Iris pigment epithelial cell (primary cell): ENCODE measurements at places on chromosomes 16 and 17.

GRCh38 chr16:55349867-55350266 is 25.9 kb downstream of the IRX6 start:
- no peak for DNase-seq

DNA sequence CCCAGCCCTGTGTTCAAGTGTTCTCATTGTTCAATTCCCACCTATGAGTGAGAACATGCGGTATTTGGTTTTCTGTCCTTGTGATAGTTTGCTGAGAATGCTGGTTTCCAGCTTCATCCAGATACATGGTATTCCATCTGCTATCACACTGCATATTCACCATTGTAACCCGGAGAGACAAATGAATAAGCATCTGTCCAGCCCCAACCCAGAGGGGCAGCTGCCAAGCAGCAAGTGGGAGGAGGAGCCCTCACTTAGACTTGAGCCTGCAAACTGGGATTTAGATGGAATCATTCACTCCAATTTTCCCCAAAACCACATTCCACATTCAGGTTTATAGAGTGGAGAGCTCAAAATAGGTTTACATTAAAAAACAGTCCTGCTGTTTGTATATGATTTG is 41.6 kb downstream of the SHISA6 start:
- DNase-seq = no peak

DNA sequence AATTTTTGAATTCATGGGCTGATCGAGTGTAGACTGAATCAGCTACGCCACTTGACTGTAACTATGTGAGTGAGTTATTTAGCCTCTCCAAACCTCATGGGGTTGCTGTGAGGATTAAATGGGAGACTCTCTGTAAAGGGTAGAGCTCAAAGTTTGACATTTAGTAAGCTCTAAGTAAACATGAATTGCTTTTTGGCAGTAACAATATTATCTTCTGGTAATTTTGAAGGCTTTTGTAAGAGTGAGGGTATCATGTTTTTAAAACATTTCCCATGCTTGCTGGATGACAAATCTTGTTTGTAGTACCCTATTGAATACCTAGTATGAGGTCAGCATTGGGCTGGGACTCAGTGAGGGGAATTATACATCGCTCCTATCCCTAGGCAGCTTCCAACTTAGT is 35.3 kb downstream of the MRTFB start:
- DNase-seq = peak; percentile 56

GRCh38 chr16:5633845-5634440 is 536.3 kb upstream of the EEF2KMT start:
- DNase-seq = peak; percentile 24

GRCh38 chr16:73549984-73550631 is 502.2 kb upstream of the ZFHX3 start:
- no peak for DNase-seq

DNA sequence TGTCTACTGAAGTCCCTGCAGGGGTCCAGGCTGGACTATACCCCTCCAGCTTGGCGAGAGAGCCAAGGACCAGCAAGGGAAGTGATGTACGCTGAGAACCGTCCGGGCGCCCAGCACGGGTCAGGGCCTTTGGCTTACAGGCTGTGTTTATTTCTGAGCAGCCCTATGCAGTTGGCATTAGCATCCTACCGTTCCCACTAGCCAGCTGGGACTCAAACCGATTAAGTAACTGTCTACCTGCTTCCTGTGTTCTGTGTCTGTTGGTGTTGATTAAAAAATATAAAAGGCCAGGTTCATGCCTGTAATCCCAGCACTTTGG is 73.8 kb downstream of the CMIP start:
- DNase-seq = no peak

- no peak for DNase-seq
Measured at GRCh38 chr16:75497558-75497957, 2.3 kb upstream of the CHST6 start.

DNA sequence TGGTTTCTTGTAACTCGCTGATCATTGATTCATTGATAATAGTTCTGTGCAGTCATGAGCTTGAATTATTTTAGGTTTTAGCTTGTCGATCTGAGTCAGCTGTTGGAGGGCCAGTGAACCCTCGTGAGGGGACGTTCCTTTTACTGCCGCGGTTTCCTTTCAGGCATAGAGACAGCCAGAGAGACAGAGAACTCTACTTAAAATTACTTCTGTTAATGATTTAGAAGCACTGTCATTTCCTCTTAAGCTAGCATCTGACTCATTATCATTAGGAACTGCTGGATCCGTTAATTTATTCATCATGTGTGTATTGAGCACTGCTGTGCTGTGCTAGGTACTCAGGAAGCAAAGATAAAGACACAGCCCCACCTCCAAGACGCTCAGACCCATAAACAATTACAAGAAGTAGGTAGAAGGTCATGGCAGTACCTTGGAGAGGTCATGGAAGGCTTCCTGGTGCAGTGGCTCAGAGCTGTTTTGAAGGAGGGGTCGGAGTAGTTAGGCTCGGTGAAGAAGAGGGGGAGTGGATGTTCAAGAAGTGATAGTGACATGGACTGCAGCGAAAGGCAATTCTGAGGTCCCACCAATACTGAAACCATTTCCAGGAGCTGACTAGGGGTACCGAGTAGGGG is 3.3 kb downstream of the PGS1 start:
- no peak for DNase-seq

DNA sequence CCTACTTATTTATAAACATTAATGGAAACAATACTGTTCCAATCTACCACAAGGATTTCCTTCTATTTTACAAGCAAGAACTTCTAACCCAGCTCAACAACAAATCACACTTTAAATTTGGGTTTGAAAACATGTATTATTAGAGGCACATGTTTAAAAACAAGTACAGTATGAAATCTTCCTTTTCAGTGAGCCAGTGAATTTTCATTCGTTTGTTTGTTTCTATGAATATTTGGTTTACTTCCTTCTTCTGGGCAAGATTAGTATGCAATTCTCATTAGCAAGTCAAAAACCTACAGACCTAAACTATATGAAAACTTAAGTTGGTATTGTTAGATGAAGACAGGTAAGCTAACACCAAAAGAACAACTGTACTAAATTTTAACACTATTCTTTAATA is 25.7 kb downstream of the SLFN12 start:
- DNase-seq = no peak

DNA sequence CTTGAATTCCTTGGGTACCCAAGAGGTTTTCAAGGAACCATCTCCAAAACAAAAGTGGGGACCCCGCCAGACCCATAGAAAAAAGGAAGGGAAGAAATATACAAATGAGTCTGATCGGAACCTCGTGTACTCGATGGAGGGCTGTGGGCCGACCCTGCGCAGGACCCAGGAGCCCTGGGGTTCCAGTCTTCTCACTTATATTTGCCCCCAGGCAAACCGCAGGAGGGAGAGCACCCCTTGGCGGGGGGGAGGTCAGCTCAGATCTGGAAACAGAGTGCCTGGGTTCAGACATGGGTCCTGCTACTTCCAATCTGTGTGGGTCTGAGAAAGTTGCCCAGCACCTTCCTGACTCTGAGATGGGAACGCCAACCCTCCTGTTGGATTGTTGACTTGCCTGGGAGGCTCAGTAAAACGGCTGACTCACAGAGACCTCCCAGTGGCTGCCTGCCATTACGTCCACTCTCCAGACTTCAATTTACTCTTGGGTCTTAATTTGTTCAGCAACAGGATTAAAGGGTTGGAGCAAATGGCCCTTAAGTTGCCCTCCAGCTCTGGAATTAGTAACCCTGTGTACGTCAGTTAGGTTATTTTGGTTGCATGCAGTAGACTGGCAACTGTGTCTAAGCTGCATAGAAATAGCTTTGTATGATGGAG is 24.9 kb upstream of the CACNG4 start:
- no peak for DNase-seq

DNA sequence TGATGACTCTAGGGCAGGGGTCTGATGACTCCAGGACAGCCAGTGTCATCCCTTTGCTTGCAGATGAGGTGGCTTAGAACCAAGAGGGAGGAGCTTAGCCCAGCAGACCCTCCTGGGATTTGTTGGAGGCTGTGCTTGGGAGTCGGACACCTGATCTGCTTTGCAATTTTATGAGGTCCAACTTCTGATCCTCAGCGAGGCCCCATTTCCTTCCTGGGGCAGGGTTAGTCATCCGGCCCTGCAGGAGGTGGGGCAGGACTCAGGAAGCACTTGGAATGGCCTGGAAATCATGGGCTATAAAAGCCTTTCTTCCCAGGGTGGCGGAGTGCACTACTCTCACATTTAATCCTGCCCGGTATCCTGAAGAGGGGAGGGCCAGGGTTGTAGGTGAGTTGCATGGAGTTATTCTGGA is 168.5 kb downstream of the MSI2 start:
- peak; percentile 63 for DNase-seq

DNA sequence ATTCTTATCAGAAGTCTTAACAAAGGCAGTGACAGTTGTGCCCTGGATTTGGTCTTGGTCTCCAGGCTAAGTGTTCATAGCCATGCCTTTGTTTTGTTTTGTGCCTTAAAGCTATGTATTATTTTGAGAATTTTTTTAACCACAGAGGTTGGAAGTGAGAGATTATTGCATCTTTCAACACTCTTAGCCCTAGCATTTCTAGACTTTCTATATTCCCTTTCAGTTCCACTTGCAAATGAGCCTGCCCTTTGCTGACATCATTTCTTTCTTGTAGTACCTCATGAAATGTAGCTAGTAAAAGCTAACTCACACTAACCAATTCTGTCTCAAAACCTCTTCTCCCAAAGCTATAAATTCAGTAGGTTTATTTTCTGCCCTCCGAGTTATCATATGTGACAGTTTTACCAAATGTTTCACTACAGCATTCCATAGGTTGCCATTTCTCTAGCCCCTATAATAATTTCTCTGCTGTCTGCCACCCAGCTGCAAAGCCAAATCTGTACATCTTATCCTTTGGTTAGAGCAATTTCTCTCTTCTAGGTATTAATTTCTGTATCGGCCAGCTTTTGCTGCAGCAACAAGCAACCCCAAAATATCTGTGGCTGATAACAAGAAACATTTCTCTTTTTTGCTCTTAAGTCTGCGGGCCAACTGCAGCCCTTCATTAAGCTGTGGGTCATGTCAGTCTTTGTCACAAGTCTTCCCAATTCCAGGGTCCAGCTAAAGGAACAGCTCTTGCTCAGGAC is 14.2 kb upstream of the CCL1 start:
- no peak for DNase-seq

DNA sequence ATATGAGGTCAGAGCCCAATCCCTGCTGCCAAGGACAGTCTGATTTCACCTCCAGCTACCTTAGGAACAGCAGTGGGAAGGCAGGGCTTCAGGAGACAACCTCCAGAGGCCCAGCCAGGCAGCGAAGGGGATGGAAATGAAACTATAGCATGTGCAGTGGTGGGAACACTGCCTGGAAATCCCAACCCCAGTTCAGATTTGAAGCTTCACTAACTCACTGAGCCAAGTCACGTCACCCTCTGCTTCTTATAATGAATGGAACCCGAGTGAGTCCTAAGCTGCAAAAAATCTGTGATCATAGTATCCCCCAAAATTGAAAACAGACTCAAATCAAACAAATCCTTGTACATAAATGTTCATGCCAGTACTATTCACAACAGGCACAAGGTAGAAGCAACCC is 36.0 kb upstream of the SLC39A11 start:
- DNase-seq = no peak

DNA sequence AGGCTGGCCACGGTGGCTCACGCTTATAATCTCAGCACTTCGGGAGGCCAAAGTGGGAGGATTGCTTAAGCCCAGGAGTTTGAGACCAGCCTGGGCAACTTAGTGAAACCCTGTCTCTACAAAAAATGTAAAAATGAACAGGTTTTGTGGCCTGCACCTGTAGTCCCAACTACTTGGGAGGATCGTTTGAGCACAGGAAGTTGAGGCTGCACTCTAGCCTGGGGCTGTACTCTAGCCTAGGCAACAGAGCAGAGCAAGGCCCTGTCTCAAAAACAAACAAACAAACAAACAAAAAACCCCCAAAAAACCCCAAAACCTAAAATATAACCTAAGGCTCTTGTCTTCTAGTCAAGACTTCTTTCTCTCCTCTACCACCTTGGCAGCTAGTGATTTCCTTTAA is 7.4 kb upstream of the HIGD1B start:
- DNase-seq = no peak

DNA sequence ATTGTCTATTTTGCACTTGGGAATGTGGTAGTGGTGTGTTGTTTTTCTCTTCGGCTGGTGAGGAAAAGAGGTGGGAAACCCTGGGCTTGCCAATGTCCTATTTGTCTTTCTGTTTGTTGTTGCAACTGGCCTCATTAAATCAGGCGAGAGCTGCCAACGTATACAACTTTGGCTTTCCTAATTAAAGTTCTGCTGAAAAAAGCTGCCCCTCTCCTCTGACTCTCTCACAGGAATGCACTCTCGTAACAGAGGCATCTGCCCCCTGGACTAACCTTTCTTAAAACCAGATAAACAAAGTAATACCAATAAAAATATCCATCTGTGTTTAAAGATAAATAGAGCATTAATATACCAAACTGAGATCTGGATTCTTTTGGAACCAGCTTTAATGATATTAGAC is 7.8 kb downstream of the CDRT15 start:
- DNase-seq = peak; percentile 31

DNA sequence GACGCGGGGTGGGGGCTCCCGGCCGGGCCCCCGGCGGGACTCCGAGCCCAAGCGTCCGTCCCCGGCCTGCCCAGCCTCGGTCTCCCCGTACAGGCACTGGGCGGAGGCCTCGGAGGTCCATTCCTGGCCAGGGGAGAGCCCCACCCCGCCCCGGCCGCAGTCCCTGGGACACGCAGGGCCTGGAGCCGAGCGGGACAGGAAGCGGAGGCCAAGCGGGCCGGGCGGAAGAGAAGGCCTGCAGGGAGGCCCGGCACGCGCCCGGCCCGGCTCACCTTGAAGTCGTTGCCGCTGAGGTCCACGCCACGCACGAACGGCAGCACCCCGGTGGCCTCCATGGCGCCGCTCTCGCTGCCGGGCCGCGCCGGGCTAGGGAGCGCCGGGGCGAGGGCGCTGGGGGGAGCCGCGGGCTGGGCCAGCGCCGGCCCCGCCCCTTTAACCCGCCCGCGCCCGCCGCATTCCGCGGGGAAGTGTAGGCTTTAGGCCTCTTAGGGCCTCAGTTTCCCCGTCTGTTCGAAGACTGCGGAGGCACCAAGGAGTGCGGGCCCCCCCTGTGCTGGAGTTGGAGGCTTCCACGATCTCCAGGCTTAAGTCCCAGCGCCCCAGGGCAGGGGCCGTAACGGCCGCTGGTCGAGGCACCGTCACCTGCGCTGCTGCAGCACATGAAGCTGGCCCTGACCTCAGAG is at the start of gene FLII:
TSS of gene FLII (minus strand) at position 383 of the 683 bp plus-strand sequence. CDS start at position 335, 48 bp downstream.
- DNase-seq = peak; percentile 34
